Activated CD8-positive, alpha-beta memory T cell treated with anti-CD3 and anti-CD28 coated beads, Interleukin-2, amount 10 ng/mL, durations not matched to agents 7 days and 5 days (primary cell): ENCODE measurements at places on chromosomes 12 and 14. TPM values are rescaled to one million over a fixed set of nuclear protein-coding genes. Genes with fewer than 3 reads are reported as not detected.

IL22 gene
- total RNA-seq = not detected

SLC25A21 gene
- not detected for total RNA-seq

TMEM229B gene
- total RNA-seq = 5.1 TPM

ABCC9 gene
- total RNA-seq = not detected

MYH6 gene
- 0.23 TPM for total RNA-seq

ARG2 gene
- 6.2 TPM for total RNA-seq

TGM1 gene
- 5.1 TPM for total RNA-seq

KRT74 gene
- not detected for total RNA-seq

SRRM4 gene
- total RNA-seq = not detected

- no peak overlapping the region for H3K27ac ChIP-seq
- no peak overlapping the region for H3K4me3 ChIP-seq
- H3K36me3 ChIP-seq = no peaks in the 10 kb centered on the region
- peaks cover 9% of the 10 kb centered on the region for H3K27me3 ChIP-seq
- DNase-seq = no peak
- peaks cover 11% of the 10 kb centered on the region for H3K4me1 ChIP-seq
These were observed 13.2 kb upstream of the MAP4K5 start for GRCh38 chr14:50545618-50546017.

DNA sequence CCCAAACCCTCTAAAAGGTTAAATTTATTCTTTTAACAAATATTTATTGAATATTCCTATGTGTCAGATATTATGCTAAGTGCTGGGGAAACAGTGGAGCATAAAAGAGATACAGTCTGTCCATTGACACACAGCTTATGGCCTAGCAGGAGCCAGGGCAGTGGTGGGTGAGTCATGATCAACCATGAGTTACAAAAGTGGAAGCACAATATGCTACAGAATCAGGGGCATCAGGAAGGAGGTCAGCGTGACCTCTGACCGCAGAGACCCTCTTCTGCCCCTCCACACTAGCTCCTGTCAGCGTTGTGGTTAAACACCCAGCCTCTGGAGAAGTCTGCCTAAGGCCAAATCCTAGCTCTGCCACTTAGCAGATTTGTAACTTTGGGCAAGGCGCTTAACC, 4.7 kb upstream of the PPP1R1A start:
- peaks cover 37% of the 10 kb centered on the region for H3K27me3 ChIP-seq
- H3K36me3 ChIP-seq = no peaks in the 10 kb centered on the region
- no peak for DNase-seq
- H3K4me3 ChIP-seq = no peak overlapping the region
- H3K4me1 ChIP-seq = peaks cover 2% of the 10 kb centered on the region

DNA sequence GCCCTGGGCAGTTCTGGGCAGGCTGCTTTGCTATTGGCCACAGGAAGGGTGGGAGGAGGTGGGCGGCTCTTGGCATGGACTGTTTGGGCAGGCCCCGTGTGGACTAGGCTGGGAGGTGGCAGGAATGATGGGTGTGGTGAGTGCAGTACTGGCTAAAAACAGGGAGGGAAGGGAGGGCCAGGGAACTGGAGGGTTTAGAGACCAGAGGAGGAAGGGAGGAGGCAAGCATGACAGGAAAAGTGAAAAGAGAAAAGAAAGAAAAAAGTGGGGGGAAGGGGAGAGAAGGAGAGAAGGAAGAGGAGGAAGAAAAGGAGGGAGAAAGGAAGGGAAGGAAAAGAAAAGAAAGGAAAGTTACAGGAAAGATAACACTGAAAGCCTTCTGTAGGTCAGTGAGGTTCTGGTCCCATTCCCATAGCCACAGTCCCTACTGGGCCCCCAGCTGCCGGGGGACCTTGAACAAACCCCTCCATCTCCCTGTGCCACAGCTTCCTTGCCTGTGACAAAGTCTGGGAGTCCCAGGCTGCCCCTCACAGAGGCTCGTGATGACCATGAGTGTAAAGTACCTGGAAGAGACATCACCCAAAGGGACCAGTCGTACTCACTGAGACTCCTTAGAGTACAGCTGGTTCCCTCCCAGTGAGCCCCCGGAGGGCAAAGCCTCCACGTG, 1.1 kb upstream of the C14orf132 start:
- H3K4me3 ChIP-seq = no peak overlapping the region
- H3K27me3 ChIP-seq = peaks cover 58% of the 10 kb centered on the region
- H3K27ac ChIP-seq = no peak overlapping the region
- no peak for DNase-seq
- H3K4me1 ChIP-seq = peaks cover 4% of the 10 kb centered on the region
- no peaks in the 10 kb centered on the region for H3K36me3 ChIP-seq

- no peaks in the 10 kb centered on the region for H3K36me3 ChIP-seq
- H3K4me3 ChIP-seq = no peak overlapping the region
- no peaks in the 10 kb centered on the region for H3K4me1 ChIP-seq
- H3K27ac ChIP-seq = no peak overlapping the region
These were observed 1133.8 kb upstream of the SEL1L start for GRCh38 chr14:82667501-82667900.

DNA sequence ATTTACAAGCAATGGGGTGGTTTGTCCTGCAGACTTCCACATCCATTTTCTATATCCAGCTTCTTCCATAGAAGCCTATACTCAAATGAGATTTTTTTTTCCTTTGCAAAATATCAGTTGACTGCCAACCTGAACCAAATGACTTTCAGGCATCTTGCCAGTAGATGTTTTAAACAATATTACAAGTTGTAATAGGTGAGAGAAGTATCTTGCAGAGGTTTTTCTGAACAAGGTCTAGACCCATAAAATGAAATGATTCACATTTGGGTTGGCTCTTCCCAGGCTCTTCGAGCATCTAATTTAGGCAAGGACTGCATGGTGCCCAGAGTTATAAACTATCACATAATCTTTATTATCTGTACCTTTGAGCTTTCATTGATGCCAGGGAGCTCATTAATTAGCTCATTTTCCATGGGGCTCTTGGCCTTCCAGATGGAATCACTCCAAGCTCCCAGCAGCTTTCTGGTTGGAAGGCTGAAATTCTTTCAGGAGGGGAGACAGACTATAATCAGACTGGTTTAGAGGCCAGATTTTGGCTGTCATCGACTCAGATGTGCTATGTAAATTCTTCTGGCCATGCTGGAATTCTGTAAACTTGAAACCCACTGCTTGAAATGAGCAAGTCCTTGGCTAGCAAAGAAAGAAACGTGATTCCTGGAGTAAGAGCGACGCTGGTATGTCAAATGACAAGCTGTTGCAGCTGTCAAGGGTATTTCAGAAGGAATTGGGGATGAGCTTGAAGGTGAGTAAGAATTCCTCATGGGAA, 32.2 kb upstream of the DICER1 start:
- H3K4me1 ChIP-seq = no peaks in the 10 kb centered on the region
- H3K27ac ChIP-seq = no peak overlapping the region
- no peaks in the 10 kb centered on the region for H3K36me3 ChIP-seq
- H3K4me3 ChIP-seq = no peak overlapping the region

- DNase-seq = no peak
- H3K27me3 ChIP-seq = peaks cover 5% of the 10 kb centered on the region
- no peak overlapping the region for H3K4me3 ChIP-seq
- H3K4me1 ChIP-seq = no peaks in the 10 kb centered on the region
- H3K36me3 ChIP-seq = no peaks in the 10 kb centered on the region
These were observed 20.6 kb downstream of the ARMH4 start for GRCh38 chr14:58131386-58131785.

DNA sequence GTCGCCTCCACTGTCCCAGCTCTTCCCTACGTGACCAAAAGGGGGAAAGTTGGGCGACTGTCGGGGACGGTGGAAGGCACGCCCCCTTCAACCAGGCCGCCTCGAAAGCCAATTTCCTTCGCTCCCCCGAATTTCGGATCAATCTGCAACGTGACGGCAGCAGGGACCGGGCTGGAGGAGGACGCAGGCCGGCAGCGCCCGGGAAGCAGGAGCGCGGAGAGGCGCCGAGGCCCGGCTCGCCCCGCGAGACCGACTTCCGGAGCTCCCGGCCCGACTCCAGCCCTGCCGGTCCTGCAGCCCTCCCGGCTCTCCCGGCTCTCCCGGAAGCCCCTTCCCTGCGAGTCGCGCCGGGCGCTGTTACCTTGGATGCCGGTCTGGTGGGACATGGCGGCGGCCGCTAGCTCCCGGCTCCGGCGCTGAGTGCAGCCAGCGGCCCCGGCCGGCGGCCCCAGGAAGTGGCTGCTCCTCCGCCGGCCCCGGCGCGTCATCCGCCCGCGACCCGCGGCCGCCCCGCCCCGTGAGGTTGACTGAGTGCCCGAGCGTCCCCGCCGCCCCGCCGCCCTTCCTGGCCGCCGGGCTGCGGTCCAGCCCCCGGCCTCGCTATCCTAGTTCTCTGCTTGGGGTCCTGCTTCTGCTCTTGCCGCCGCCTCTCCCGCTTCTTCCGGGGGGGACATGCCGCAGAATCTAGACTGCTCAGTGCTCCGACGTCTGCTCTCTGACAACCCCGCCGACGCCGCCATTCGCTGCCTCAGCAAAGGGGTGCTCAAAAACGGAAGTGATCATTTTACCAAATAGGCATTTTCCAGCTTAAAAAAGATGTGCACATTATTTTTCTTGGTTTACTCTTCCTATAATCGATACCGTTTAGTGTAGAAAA, at the start of gene TWF1:
Gene TWF1, minus strand, starts transcription at position 458 of the 877 bp plus-strand sequence. Its CDS starts 72 bp downstream, at position 386.
- peaks cover 8% of the 10 kb centered on the region for H3K36me3 ChIP-seq
- peak within 1 kb of the TSS; percentile 100 for H3K27ac ChIP-seq
- peak; percentile 91 for DNase-seq

- H3K27ac ChIP-seq = peak overlapping the region; percentile 95
- peak overlapping the region; percentile 91 for H3K4me3 ChIP-seq
- no peaks in the 10 kb centered on the region for H3K27me3 ChIP-seq
- H3K4me1 ChIP-seq = peaks cover 48% of the 10 kb centered on the region
These were observed 691 bp downstream of the ZFYVE26 start for GRCh38 chr14:67815573-67816225.

GRCh38 chr12:34108405-34108803, 86.1 kb downstream of the ALG10 start:
- peaks cover 9% of the 10 kb centered on the region for H3K27me3 ChIP-seq
- no peaks in the 10 kb centered on the region for H3K36me3 ChIP-seq
- no peak for DNase-seq
- H3K4me1 ChIP-seq = no peaks in the 10 kb centered on the region
- H3K4me3 ChIP-seq = no peak overlapping the region

DNA sequence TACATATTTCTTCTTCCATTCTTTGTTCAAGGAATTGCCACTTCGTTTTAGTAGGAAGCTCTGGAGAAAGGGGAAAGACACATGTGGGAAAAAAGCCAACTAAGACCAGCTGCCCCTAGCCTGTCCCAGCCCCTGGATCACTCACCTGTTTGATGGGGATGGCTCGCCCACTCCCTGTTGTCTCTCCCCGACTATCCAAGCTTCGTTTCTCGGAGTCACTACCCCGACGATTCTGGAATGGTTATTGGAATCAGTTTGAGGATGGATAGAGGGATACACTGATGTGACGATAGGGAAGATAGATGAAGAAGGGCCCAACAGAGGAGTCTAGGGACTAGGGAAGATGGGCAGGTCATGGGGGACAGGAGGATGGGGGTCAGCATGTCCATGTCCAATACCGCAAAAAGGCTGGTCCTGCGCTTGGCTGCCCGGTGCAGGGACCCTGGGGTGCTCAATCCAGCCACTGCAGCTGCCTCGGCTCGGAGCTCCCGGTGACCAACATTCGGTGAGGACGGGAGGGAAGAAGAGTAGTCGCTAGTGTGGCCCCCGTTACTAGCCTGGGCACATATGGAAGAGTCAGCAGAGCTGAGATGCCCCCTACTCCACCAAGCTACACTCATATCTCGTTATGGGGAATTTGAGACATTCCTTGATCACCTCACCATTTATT, 7.0 kb downstream of the AGAP2 start:
- no peaks in the 10 kb centered on the region for H3K27me3 ChIP-seq
- H3K36me3 ChIP-seq = peaks cover 58% of the 10 kb centered on the region
- H3K4me1 ChIP-seq = no peaks in the 10 kb centered on the region

GRCh38 chr12:69179786-69180185, 59.6 kb upstream of the CPSF6 start:
- peaks cover 6% of the 10 kb centered on the region for H3K27me3 ChIP-seq
- no peaks in the 10 kb centered on the region for H3K4me1 ChIP-seq
- H3K27ac ChIP-seq = no peak overlapping the region
- DNase-seq = no peak
- no peak overlapping the region for H3K4me3 ChIP-seq

GRCh38 chr12:121783766-121784165, 9.7 kb downstream of the RHOF start:
- H3K27me3 ChIP-seq = no peaks in the 10 kb centered on the region
- peaks cover 68% of the 10 kb centered on the region for H3K4me1 ChIP-seq

DNA sequence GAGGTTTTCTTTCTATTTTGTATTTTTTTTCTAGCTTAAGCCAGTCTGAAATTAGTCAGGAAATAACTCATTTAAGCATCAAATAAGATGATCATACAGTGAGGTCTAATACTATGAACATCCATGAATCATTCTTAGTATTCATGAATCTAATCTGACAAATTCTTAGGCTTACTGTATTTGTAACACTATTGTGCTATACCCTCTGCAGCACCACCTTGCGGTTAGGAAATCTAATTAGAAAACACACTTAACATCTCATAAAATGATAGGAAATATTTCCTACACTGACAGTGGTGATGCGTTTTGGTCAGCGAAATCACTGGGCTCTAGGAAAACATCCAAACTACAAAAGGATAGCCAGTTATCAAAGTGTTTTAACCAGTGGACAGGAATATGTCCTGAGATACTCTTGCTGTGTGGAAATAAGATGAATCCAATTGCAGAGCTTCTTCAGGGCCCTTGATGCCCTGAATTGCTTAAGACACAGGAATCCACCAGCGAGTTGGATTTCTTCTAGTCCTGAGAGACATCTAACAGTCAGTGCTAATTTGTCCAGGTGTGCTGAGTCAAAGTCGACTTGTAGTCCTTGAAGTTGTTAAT, 109.3 kb upstream of the MYF6 start:
- no peak overlapping the region for H3K27ac ChIP-seq
- no peaks in the 10 kb centered on the region for H3K27me3 ChIP-seq
- H3K4me1 ChIP-seq = no peaks in the 10 kb centered on the region

DNA sequence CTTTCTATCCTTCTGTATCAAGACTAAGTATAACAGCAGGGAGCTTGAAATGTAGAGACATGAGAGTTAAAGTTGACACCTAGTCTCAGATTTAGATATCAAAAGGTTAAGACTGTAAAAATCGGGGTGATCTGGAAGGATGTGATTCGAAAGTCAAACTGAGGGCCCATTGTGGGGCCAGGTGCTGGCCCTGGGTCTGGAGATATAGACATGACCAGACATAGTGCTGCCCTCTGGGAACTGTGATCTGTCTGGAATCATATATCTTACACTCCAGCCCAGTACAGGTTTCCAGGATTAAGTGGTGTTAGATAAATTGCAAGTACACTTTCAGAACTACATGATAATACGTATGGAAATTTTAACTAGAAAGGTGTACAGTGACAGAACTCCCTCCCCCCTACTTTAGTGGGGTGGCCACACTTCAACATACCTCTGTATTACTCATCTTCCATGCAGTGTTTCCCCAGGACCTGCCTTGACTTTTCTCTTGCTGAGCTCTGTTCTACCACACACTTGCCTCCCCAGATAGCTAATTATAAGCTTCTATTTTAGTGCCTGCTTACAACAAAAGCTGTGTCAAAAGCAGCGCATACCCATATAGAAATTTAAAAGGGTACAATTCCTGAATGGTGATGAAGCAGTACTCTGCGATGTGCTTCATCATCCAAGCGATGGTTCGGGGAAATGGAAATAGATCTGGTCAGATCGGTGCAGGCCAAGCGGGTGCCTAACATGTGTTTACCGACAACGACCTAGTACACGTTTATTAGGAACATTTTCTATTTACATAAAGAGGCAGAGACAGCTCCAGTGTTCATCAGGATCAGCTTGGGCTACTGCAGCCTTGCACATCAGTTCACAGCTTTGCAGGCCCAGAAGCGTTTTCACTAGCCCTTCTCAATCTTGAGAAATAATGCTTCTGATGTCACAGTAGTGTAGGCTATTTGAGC, 68.7 kb downstream of the ARF6 start:
- H3K4me1 ChIP-seq = peaks cover 24% of the 10 kb centered on the region
- H3K27me3 ChIP-seq = no peaks in the 10 kb centered on the region
- no peak overlapping the region for H3K4me3 ChIP-seq
- no peak for DNase-seq
